ENCODE measurements at places on chromosomes 6 and 20.

GRCh38 chr6:105174512-105174911, 5.3 kb downstream of the POPDC3 start:
- DNase-seq = no peak

- DNase-seq = no peak
Observed at GRCh38 chr20:1535420-1536175, 21.9 kb downstream of the SIRPD start.

DNA sequence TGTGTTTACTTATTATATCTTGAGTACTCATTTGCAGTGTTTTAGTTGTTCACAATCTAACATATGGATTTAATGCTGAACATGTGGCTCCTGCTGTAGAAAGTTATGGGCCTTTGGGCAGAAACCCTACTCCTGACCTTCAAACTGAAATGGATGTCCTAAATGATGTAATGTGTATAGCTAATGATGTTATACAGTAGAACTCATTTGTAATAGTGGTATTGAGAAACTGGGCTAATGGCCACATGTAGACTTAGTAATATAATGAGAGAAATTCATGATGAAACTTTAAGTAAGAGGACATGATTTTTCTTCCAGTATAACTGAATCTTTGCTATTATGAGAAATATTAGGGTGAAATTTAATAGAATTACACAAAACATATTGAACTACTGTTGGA, 121.3 kb upstream of the PTPRK start:
- DNase-seq = no peak

- DNase-seq = no peak
Observed at GRCh38 chr6:90144928-90145555, 151.6 kb downstream of the BACH2 start.

GRCh38 chr20:59804347-59804746, 129.1 kb downstream of the SYCP2 start:
- no peak for DNase-seq

Measured in SW 1271 (cell line).